Progenitor cell of endocrine pancreas (in vitro differentiated cells): ENCODE measurements at places on chromosomes 11 and 22.

DNA sequence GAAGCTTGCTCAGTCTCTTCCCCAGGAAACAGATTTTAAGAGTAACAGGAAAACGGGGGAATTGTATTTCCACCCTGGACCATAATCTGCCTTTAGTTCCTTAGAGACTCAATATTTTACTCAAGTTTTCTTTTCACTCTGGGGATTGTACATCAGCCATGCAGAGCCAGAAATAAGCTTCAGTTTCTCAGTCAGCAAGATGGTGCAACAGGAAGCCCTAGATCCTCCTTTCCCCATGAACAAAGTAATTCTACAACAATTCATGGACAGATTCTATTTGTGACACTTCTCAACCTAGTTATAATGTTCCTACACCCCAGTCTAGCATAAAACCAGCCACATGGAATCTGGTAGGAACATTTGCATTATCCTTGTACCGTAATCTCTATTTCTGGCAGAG is 24.7 kb downstream of the OR8B2 start:
- DNase-seq, result no peak

- no peak for DNase-seq
These were observed 844.5 kb upstream of the RAG2 start for GRCh38 chr11:37442576-37442975.

DNA sequence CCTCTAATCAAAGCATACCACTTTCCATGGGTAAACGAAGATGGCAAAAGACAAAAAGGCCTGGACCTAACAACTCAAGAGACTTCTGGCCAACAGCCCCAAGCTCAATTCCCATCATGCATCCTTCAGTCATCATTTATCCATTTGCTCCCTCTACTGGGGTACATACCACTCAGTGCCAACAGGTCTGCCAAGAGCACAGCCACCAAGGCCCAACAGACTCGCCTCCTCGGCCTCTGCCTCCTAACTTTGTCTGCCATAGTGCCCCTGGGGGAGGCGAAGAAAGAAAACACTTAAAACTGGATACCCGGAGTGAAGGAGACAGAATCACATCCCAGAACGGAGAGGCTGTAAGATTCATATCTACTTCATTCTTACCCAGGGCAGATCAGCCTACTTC is 1.1 kb downstream of the HYOU1 start:
- DNase-seq, result no peak

GRCh38 chr11:111124724-111125123 is 120.8 kb upstream of the POU2AF2 start:
- DNase-seq, result no peak

- DNase-seq, result no peak
These were observed 190.7 kb downstream of the UVRAG start for GRCh38 chr11:76005756-76006155.
